ENCODE measurements at places on chromosomes 16 and 17. TPM values are rescaled to one million over a fixed set of nuclear protein-coding genes. Genes with fewer than 3 reads are reported as not detected.

Gene MMP25
- 1.9 TPM for total RNA-seq

Gene OR1F1
- total RNA-seq: not detected

Gene AOC2
- 2.7 TPM for total RNA-seq

Gene CES1
- total RNA-seq: not detected

Gene ASB16
- total RNA-seq: not detected

Gene PRAC1
- not detected for total RNA-seq

Gene ST6GALNAC1
- 0.46 TPM for total RNA-seq

Gene GCGR
- not detected for total RNA-seq

All from CD8-positive, alpha-beta memory T cell (primary cell).